GOT3 (cell line): ENCODE measurements at places on chromosomes 5 and 9.

DNA sequence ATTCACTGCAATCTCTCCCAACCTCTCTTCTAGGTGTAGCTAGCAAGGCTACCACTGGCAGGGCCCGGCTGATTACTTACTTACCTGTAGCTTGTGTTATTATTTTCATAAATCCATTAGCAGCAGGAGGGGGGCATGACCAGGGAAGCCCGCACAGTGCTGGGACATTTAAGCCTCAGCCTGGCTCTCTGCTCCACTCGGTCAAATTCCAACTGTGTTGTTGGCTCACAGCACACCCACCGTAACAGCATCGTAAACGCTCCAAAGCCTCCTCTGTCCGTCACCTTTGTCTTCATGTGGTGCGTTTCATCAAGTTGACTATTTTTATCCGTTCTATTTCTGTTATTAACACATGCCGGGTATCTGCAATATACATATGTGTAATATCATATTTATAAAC lies 264.7 kb downstream of the NSG2 start:
- DNase-seq: no peak

- no peak for DNase-seq
These were observed 78.9 kb downstream of the OR2K2 start for GRCh38 chr9:111250875-111251842.

GRCh38 chr5:78720227-78720985 lies 71.8 kb upstream of the LHFPL2 start:
- no peak for DNase-seq

DNA sequence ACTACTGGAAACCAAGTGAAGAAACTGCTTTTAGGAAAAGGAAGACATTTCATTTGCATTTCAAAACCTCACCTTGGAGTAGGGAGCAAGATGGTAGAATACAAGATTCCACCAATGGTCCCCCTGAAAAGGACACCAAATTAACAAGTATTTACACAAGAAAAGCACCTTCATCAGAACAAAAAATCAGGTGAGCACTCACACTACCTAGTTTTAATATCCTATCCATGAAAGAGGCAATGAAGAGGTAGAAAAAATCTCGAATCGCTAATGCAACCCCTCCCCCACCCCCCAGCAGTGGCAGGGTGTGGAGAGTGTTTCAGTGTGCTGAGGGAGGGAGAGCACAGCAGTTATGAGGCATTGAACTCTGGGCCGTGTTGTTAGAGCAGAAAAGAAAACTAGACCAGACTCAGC lies 1397.0 kb upstream of the C9orf72 start:
- no peak for DNase-seq

DNA sequence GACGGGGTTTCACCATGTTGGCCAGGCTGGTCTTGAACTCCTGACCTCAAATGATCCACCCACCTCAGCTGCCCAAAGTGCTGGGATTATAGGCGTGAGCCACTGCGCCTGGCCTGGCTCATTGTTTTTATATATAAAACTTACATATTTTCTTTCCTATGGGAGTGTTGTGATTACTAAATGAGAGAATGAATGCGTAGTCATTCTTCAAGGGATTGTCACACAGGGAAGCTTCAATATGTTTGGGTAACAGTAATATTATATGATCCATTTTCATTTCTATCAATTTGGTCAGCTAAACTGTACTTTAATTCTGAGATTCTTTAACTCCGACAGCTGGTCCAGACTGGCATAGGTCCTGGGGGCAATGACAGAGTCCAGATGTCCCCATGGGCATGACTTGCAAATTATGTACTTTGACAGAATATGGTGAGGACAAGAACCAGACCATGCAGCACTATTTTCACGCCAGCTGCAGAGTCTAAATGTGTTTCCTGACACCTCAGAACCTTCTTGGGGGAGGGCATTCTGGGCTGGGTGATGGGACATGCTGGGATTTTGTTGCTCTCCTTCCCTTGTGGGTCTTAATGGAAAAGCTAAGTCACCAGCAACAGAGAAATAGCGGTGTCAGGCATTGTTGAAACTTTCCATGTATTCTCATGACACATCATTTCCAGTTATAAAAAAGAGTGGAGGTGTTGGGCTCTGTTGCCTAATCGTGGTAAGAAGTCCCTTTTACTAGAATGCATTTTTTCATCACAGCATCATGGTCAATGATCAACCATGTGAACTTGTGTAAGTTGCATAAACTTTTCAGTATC lies 40.9 kb upstream of the TNC start:
- DNase-seq: no peak

GRCh38 chr5:82561797-82562196 lies 283.6 kb upstream of the RPS23 start:
- DNase-seq: no peak

- no peak for DNase-seq
These were observed 694.1 kb upstream of the C9orf72 start for GRCh38 chr9:28267351-28267750.

DNA sequence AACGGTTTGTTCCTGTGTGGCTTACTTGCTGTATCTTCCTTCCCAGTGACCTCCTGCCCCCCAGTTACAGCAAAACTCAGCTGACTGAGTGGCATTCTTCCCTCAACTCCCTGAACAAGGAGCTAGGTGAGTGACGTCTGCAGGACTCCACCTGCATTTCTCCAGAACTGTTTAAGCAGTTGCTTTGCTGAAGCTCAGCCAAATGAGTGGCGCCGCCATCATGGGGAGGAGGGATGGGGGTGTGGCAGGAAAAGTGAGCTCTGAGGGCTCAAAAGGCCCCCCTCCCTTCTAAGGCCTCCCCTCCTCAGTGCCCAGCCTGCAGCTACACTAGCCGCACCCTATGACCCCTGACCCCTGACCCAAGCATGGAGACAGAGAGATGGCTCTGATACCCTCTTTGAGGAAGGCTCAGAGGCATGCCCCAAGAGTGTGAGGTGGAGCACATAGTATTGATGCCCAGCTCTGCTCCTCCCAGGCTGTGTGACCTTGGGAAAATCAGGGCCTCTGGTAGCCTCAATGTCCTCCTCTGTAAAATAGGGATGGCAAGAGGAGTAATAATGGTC lies 12.7 kb downstream of the CCDC180 start:
- DNase-seq: no peak

GRCh38 chr9:8384091-8384490 lies 584.5 kb upstream of the DMAC1 start:
- no peak for DNase-seq
